Daoy (cell line): ENCODE measurements at places on chromosomes 3 and 15. TPM values are rescaled to one million over a fixed set of nuclear protein-coding genes. Genes with fewer than 3 reads are reported as not detected.

GRCh38 chr3:72449551-72449950, 398.7 kb downstream of the SHQ1 start:
- DNase-seq: no peak

GRCh38 chr15:69793431-69793780, 304.3 kb downstream of the TLE3 start:
- no peak for DNase-seq

- peak; percentile 35 for DNase-seq
Observed at GRCh38 chr3:136802481-136802996, 16.4 kb upstream of the SLC35G2 start.

DNA sequence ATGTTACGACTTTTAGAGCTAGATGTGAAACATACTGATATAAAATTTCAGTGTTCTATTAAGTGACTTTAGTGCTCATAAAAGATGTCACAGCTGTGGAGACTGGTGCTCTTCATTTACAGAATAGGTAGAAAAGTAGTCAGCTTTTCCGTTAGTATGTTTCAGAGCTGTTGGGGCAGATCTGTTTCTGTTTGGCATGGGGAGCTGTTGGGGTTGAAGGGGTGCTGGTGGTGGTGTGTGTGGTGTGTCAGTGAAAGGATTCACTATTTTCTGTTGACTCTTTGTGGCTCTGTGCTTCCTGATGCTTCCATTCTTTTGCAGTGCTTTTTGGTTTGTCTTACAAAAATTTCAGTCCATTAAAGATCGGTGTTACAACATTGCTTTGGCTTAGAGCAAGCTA, 3.2 kb downstream of the UBE2E2 start:
- no peak for DNase-seq

DNA sequence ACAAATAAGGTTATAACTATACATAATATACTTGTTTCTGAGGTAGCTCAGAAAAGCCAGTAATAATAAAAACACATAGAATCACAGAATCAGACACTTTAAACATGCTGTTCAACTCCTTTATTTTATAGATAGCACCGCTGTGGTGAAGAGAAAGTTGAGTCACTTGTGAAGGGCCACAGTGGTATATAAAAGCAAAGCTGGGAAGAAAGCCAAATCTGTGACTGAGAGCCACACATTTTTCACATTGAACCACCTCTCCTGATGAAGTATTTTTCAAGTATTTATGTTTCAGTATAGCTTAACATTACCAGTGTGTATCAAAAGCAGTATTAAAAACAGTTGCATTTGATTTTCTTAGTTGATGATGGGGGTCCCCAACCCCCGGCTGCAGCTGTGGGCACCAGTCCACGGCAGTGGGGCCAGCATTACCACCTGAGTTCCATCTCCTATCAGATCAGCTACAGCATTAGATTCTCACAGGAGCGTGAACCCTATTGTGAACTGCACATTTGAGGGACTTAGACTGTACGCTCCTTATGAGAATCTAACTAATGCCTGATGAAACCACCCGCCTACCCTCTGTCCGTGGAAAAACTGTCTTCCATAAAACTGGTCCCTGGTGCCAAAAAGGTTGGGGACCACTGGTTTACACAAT, 46.2 kb downstream of the TBL1XR1 start:
- DNase-seq: peak; percentile 82

GRCh38 chr15:60718661-60719069, 239.7 kb upstream of the ICE2 start:
- no peak for DNase-seq

GRCh38 chr15:28930476-28931291, 44.9 kb downstream of the APBA2 start:
- DNase-seq: no peak

DNA sequence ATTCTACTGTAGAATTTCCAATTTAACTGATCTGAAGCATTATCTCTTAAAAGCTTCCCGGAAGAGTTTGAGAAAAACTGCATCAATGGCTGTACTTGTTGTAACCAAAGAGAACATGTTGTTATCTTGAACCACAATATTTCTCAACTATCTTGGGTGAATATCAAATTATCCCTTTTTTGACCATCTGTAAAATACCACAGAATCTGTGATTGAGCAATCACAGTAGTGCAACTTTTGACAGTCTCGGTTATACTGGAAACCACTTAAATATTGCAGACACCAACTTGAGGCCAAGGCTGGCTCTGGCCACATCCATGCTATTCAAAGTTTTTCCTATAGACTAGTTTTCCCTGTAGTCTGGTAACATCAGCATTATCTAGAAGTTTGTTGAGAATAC, 842.8 kb upstream of the EPHA6 start:
- no peak for DNase-seq

DNA sequence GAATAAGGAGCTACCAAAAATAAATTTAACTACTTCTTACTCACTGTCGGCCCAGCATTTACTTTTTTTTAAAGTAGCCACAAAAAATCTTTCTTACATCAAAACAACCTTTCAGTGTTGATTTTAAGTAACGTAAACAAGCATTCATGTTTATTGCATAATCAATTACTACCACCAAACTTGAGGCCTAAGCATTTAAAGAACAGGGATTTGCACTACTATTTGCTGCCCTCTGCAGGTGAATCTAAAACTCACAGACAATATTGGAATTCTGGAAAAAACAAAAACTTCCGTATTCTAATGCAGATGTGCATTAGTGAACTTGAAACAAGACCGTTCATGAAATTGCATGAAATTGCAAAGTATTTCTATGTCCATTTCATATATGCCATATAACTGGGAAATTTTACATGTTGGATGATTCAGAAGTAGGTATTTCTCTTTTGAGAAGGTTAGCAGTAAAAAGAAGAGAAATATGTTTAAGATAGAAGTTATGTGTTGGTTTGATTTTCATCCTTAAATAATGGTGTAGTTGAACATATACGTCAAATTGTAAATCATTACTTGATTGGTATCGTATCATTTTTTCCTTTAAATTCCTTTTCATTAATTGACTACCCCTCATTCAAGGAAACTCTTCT, 55.6 kb downstream of the CGGBP1 start:
- DNase-seq: peak; percentile 13

DNA sequence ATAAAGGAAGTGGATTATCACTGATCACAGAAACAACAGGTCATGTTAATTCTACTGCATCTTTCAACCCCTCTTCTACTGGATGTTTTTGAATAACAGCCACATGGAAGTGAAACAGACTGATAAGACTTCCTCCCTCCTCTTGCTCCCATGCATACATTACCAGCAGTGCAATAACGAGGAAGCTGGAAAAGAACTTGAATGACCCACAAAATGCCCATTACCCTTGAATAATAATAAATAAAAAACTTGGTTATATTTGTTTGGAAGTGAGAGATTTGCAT, 51.6 kb downstream of the RARB start:
- DNase-seq: no peak

DNA sequence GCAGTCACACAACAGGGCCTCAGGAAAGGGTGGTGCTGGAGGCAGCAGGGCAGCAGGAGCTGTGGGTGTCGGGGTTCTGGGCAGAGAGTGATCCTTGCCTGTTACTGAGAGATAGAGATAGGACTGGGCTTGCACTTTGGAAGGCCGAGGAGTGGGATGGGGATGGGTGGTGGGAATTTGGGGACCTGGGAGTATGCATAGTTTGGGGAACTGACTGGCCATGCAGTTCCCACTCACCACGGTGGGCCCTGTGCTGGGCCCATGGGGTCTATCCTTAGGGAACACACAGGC, 192.5 kb upstream of the LINGO1 start:
- no peak for DNase-seq

DNA sequence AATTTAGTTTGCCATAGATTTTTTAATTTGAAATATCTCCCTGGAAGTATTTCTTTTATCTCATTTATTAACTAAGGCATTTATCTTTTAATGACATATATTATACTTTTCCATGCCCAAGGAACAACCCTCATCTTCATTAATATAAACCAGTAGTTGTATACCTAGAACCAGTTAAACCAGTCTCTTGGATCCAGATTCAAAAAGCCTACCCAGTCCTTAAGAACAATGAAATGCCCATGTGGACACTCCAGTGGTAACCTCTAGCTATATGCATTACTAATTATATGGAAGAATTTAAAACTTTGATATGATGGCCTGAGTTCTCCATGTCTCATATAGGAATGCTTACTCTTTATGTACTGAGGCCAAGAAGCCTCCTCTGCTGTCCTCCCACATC, 4.8 kb downstream of the SIDT1 start:
- DNase-seq: no peak

DNA sequence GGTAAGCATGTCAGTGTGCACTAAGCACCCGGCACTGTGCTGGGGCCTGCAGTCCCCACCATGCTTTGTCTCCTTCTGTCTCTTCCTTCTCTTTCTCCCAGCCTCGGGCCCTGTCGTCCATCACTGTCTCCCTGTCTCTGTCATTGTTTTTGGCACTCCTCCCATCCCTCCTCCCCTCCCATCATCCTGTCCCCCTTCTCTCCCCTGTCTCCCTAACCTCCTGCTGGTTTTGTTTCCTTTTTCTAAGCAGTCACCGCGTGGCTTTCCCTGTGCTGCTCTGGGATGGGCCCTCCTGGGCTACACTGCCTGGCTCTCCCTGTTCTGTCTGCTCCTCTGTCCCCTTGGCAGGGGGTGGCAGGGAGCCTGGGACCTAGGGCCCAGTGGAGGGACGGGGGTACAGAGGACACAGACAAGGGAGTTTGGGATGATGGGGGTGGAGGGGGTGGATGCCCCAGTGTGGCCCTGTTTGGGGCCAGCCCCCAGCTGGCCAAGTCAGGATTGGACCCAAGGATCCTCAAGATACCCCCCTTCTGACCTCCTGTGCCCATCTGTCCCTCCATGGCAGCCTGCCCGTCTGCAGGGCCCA, 5.7 kb downstream of the CHST13 start:
- no peak for DNase-seq

- DNase-seq: no peak
Observed at GRCh38 chr3:106729481-106729880, 647.8 kb upstream of the CCDC54 start.

DNA sequence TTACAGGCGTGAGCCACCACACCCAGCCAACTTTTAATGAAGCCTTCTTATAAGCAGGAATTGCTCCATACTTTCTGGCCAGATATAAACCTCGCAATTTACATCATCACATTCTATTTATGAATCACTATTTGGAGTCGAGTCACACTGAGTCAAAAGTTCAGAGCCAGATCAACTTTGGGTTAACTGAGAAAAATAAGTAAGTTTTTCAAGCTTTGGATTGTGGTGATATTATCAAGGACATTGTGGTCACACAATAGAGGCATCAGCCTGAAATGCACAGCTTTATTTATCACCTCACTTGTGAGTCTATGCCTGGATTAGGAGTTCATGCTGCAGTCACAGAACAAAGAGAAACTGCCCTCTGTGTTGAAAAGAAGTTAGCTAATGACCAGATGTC, 1163.5 kb downstream of the ROBO1 start:
- DNase-seq: no peak

GRCh38 chr3:117893638-117894037, 1141.0 kb downstream of the IGSF11 start:
- DNase-seq: peak; percentile 19

GRCh38 chr15:31256378-31257265, 70.0 kb upstream of the KLF13 start:
- DNase-seq: no peak

DNA sequence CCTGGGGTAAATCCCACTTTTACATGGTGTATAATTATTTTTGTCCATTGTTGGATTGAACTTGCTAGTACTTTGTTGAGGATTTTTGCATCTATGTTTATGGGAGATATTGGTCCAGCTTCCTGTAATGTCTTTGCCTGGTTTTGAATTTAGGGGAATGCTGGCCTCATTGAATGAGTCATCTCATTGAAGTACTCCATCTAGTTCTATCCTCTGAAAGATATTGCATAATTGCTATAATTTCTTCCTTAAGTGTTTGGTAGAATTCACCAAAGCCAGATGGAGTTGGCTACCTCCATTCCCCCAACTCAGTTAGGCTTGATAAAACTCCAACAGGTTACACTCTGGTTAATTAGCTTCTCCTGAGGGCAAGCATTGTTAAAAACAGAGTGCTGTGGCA, 237.4 kb upstream of the TGFBR2 start:
- DNase-seq: no peak

GRCh38 chr3:33237439-33237838, 18.8 kb upstream of the SUSD5 start:
- no peak for DNase-seq

GRCh38 chr15:36673039-36673438, 93.6 kb downstream of the CDIN1 start:
- no peak for DNase-seq

DNA sequence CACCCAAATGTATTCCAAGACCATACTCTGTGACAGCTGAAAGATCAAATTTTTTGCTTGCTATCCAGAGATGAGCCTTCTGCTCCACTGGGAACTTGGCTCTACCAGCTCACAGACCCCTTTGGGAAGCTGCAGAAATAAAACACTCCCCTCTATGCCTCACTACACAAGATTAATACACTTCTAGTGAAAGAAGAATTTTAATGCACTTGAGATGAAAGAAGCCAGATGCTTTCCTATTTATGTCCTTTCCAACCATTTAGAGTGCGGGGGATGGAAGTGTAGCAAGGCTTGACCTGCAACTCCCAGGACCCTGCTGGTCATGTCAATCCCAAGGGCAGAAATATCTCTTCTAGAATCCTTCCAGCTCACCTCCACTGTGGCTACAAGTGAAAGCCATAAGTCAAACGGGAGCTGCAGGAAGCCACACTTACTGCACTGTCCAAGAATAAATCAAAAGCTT, 34.7 kb downstream of the ANXA2 start:
- no peak for DNase-seq

- no peak for DNase-seq
Observed at GRCh38 chr3:278300-279064, 81.9 kb downstream of the CHL1 start.

GRCh38 chr3:21920421-21920861, 169.4 kb upstream of the ZNF385D start:
- DNase-seq: no peak

The OSTN gene
- 0.11 TPM in 1 of 2 replicates, not detected in the other for total RNA-seq

The CDCP1 gene
- 12.9 and 20.6 TPM in 2 replicates for total RNA-seq

The C2CD4A gene
- total RNA-seq: not detected in 2 replicates

The SKOR1 gene
- total RNA-seq: not detected in 2 replicates

The SPINT1 gene
- total RNA-seq: 2.6 and 3.8 TPM in 2 replicates

The LRRC3B gene
- not detected in 2 replicates for total RNA-seq

The TP53BP1 gene
- total RNA-seq: 30.6 TPM in 2 replicates

The TUSC7 gene
- total RNA-seq: not detected in 2 replicates

The GPR62 gene
- total RNA-seq: not detected in 2 replicates

The CACNA2D2 gene
- 0.03 TPM in 1 of 2 replicates, not detected in the other for total RNA-seq

The SERPINI2 gene
- total RNA-seq: not detected in 2 replicates

The NR1I2 gene
- 1.0 and 1.3 TPM in 2 replicates for total RNA-seq

The SPTBN5 gene
- 1.1 and 3.8 TPM in 2 replicates for total RNA-seq

The TFDP2 gene
- total RNA-seq: 74.1 and 91.7 TPM in 2 replicates

The CLDN18 gene
- not detected in 2 replicates for total RNA-seq

The ISL2 gene
- total RNA-seq: 3.2 and 5.0 TPM in 2 replicates

The SIN3A gene
- 16.8 and 20.6 TPM in 2 replicates for total RNA-seq

The LDHAL6B gene
- not detected in 2 replicates for total RNA-seq

The PRTG gene
- total RNA-seq: 0.63 and 2.9 TPM in 2 replicates
